ENCODE measurements at places on chromosomes 7 and 10.
A peak's percentile ranks its signal among the peaks of the same experiment; 100 is the strongest.

- DNase-seq: no peak
Measured at GRCh38 chr10:124641282-124642087, 102.7 kb downstream of the FAM53B start.

GRCh38 chr7:24366876-24367275 is 82.9 kb downstream of the NPY start:
- no peak for DNase-seq

- no peak for DNase-seq
Measured at GRCh38 chr7:79692015-79692414, 238.5 kb upstream of the MAGI2 start.

DNA sequence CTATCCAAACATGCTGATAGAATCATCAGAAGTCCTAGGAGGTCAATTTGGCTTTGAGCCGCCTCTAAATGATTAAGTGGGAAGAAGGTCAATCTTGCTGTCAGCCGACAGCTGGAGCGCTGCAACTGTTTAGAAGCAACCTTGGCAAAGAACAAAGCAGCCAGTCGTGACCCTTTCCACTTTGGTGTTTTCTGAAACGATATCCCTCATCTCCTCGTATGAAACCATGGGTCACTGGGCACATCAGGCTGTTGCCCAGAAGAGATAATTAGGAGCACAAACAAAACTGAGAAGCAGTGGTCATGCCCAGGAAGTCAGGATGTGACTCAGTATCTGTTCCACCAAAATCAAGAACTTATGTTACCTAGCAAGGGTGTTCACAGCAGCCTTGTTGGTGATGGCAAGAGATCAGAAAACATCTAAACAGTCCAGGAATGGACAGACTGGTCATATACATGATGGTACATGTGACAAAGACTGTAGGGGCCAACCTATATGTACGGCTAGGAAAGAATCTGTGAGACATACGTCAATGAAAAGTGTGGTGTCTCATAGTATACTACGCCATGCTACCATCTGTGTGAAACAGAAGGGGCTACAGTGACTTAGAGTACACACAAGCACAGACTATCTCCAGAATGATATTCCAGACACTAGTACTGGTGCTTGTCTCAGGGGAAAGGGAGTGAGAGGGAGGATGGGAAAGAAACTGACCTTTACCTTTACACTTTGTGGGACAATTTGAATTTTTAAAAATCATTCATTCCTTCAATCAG is 22.4 kb downstream of the STN1 start:
- DNase-seq: no peak

DNA sequence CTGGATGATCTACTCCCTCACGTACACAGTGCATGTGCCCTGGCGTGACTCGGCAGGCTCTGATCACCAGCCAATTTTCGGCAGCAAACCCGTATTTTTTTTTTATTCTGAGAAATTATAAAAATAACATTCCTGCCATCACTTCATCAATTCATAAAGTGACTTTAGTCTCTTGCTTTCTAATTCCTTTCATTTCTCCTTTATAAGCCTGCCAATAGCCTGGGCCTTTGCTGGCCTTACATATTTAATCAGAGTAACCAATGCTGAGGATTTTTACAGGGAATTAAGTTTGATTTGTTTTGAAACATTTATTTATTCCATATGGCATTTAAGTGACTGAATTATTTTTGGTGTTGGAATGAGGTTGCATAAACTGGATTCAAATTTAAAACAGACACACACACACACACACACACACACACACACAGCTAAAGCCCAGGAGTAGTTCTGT is 140.8 kb downstream of the ETV1 start:
- DNase-seq: no peak

DNA sequence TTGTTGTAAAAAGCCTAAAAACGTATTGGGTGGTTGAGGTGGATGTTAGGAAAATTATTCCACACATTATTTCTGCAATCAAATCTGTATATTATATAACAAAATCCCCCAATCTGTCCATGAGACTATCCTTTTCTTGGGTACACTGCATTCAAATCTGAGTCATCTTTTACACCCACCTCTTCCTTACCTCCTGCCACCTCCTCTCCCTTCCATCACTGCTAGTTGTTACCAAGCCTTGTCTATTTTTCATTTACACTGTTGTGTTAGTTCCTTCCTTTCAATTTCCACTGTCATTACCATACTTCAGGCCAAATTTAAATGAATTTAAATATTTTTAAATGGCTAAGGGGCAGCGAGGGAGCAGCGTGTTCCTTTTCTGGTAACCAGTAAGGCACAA is 83.3 kb downstream of the ITGA8 start:
- DNase-seq: no peak

DNA sequence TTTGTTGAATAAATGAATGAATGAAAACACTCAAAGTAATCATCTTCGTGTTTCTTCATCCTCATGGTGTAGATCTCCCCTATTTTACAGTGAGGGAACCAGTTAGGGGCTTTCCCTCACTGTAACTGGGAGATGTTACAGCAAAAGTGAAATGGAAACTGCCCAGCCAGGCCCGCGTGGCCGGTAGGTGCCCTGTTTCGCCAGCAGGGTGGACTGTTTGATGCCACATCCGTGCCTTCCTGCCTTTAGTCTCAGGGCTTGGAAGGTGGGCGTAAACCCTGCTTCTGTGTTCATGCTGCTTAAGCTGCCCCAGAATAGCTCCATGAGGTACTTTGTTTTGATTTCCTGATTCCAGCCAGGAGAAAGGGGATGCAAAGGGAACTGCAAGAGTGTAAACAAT is 268.8 kb downstream of the PLXNA4 start:
- no peak for DNase-seq

GRCh38 chr7:27106181-27106900 is 3.9 kb upstream of the HOXA2 start:
- DNase-seq: peak; percentile 83

DNA sequence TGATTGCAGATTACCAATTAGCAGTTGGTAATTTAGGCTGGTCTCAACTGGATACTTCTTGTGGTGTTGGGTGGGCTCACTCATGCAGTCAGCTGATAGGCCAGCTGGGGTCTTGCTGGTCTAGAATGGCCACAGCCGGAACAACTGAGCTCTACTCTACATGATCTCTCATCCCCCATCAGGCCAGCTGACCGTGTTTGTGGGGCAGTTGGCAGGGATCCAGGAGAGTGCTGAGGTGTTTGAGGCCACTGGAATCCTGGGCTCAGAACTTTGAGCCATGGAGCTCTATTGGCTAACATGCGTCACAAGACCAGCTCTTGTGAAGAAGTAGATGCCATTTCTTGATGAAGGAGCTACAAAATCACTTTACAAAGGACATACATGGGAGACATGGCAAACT is 242.4 kb downstream of the GFRA1 start:
- DNase-seq: no peak

GRCh38 chr7:134246761-134247160 is 70.0 kb downstream of the SLC35B4 start:
- DNase-seq: no peak

DNA sequence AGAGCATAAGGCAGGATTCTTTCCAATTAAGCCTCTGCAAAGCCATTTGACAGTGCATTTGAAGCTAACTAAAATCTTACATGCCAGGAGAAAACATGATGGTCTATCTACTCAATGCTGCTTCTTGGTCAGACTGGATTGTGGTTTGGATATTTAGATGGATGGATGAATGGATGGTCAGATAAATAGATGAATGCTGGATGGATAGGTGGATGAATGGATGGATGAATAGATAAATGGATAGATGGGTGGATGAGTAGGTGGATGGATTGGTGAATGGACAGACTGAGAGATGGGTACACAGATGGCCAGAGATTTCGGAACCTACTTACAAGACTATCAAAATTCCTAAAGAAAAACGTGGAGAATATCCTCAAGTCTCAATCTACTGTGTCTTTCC is 127.6 kb downstream of the SFMBT2 start:
- DNase-seq: no peak

- DNase-seq: no peak
Measured at GRCh38 chr10:3935141-3935540, 150.1 kb upstream of the KLF6 start.

GRCh38 chr10:110497438-110498086 is at the start of gene DUSP5:
Gene DUSP5 (plus strand): TSS chr10:110497907. CDS start chr10:110498122, 215 bp downstream.
- peak; percentile 94 for DNase-seq

GRCh38 chr7:43071604-43072003 is 40.8 kb upstream of the HECW1 start:
- DNase-seq: peak; percentile 75

DNA sequence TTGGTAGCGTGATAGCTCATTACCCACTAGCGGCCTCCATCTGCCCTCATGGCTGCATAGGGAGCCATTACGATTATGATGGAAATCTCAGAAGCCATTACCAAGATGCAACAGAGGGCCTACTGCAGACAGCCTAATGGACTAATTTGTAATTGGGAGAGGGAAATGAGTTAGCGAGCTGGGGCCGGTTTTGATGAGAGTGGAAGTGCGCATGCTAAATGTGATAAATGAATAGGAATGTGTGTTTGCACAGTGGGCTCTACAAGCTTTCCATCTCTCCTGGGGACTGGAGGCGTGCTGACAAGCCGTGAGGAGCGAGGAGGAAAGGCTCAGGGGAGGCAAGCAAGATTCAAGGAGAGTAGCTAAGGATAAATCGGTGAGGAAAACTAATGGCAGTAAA is 644.5 kb upstream of the GALNT17 start:
- peak; percentile 63 for DNase-seq

GRCh38 chr10:94042834-94043175 is 49.1 kb downstream of the PLCE1 start:
- no peak for DNase-seq

DNA sequence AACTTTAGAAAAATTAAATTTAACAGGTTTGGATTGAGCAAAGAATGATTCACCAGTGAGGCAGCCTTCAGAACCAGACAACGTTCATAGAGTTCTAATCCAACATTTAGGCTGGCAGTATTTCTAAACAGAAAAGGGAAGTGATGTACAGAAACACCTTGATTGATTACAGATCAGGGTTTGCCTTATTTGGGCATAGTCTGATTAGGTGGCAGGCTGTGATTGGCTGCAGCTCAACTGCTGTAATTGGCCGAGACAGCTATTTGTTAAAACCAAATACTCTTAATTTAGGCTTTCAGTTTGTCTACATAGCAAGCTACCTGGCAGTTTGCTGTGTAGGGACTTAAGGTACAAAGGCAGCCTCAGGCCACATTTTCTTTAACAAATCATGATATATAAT is 802.5 kb downstream of the IPMK start:
- no peak for DNase-seq

DNA sequence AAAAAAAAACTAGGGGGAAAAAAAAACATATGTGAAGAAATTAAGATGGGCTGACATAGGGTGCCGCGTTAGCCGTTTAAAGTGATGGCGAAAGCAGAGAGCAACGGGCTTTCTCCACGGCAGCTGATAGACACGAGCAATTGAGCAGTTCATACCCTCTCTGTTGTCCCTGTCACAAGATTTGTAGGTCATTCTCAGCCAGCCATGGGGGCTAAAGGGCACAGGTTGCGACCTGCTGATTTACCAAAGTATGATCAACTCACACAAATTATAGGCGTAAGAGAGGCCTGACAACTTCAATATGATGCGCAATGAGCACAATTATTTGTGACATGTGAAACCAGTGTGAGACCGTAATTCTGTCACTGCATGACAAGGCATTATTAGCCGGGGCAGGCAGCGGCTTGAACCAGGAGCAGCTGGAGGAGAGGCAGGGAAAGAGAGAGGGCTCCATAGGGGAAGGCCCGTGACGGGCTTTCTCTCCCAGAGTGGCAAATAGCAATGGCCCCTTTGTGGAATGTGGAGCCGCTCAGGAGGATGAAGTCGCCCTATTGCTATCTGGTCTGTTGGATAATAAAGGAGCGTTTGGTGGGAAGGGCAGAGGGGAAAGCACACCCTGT is 195.1 kb upstream of the HABP2 start:
- DNase-seq: peak; percentile 19

- DNase-seq: no peak
Measured at GRCh38 chr7:22214000-22214399, 143.0 kb downstream of the RAPGEF5 start.

DNA sequence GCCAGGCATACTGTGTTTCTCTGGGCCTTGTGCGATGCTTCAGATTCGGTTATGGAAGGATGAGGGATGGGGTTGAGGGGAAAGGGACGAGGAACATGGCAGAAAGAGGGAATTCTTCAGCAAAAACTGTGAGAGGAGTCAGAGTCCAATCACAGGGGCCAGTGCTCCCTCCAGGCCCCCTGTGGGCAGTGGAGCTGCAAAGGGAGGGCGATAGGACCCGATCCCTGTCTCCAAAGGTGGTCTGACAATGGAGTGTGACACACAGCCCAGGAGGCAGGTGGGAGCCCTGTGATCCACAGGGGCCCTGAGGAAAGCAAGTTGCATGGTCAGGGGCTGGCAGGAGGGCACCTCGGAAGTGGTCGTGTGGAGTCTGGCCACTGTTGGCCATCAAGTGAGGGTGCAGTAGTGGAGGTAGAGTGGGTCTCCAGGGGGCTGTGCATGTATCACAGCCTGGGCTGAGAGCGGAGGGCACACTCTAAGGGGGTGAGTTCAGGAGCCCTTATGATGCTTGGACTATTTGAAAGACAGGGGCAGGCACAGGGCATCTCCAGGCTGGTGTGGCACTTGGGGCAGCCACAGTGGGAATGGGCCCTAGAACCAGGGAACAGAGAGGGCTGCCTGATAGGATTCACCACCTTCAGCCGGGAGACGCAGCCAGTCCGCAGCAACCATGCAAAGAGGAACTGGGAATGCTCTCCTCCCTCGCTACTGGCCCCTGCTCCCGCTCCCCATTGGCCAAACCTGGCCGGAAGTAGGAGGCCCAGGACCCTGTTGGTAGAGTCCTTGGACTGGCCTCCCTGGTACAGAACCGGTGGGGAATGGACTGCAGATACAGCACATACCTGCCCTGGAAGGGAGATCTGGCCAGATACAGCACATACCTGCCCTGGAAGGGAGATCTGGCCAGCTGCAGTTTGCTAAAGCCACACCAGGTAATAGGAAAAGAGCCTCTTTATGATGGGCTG is 115.9 kb downstream of the ADCY1 start:
- DNase-seq: no peak

DNA sequence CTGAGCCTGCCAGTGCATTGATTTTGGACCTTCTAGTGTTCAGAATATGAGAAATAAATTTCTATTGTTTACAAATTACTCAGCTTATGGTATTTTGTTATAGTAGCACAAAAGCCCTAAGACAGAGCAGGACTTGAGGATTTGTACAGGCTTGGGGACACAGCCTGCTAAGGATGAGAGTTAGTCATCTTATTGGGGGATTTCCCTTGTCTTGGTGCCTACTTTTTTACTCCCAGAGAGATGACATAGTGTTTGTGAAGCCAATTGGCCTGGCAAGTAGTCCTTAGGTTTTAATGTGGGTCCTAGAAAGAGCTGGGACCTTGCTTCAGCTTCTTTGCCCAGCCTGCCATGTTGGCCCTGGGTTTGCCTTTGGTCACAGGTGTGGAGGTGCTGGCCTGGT is 364.0 kb downstream of the REEP3 start:
- no peak for DNase-seq

GRCh38 chr7:45574669-45575500 is 717 bp downstream of the ADCY1 start:
- peak; percentile 78 for DNase-seq
